Activated T-helper 1 cell treated with anti-CD3 and anti-CD28 coated beads, Interleukin-2, amount 50 U/mL, for 16 hours (primary cell): ENCODE measurements at places on chromosomes 11 and 22.

GRCh38 chr22:27799827-27800249 is 1.7 kb downstream of the MN1 start:
- DNase-seq, result no peak

DNA sequence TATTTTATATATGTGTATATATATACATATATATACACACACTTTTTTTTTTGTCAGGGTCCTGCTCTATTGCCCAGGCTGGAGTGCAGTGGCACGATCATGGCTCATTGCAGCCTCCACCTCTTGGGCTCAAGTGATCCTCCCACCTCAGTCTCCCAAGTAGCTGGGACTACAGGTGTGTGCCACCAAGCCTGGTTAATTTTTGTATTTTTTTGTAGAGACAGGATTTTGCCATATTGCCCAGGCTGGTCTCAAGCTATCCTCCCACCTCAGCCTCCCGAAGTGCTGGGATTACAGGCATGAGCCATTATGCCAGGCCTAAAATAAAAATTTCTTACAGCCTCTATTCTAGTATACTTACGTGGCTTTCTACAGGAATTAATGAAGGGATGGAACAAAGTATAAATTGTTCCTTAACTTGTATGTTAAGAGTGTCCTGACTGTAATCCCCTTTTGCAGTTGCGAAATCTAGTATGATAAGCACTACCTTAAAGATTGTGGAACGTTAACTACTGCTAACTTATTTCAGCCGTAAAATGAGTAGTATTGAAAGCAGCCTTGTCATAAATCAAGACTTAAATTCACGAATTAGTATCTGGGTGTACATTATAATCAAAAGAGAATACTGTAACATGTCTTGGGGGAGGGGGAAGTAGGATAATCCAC is 2.1 kb downstream of the TRAF6 start:
- no peak for DNase-seq

GRCh38 chr11:117083011-117083935 is 15.0 kb downstream of the SIK3 start:
- no peak for DNase-seq

DNA sequence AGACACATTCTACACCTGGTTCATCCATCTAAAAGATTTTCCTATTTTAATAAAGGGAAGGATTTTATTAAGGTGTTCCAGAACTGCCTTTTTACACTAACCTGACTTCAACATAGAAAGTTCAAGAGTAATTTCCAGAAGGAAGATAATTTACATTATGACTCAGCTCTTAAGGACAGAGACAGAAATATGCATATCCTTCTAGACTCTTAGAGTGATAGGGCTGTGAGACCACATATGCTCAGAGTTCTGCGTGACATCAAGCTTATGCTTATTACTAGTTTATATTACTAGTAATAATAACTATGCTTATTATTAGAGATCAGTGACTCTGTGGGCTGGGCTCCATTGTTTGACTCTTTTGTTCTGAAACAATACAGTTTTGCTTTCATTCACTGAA is 4.6 kb downstream of the PDGFD start:
- no peak for DNase-seq

- DNase-seq, result no peak
Measured at GRCh38 chr11:36193290-36193619, 96.0 kb downstream of the COMMD9 start.

- peak; percentile 33 for DNase-seq
Measured at GRCh38 chr22:42299586-42300258, 29.3 kb upstream of the TCF20 start.

DNA sequence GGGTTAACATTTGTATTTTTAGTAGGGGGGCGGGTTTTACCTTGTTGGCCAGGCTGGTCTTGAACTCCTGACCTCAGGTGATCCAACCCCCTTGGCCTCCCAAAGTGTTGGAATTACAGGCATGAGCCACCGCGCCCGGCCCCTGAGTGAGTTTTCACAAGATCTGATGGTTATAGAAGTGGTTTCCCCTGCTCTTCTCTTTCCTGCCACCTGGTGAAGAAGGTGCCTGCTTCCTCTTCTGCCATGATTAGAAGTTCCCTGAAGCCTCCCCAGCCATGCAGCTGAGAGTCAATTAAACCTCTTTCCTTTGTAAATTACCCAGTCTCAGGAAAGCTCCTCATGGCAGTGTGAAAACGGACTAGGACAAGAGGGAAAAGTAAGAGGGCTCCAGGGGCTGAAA is 259.1 kb upstream of the PLET1 start:
- DNase-seq, result no peak

DNA sequence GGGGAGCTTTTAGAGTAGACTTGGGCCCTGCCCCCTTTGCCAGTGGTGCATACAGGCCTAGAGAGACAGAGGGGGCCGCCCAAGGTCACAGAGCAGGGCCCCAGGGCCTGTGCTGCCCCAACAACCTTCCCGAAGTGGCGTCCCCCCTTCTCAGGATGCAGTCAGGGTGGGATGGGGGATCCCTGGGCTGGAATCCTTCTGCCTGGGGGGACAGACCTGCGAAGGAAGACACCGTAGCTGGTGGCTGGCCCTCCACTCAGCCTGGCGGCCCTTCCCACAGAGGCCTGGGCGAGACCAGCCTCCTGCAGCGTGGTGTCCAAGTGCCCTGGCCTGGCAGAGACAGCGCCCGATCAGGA is 14.4 kb upstream of the EHD1 start:
- no peak for DNase-seq

DNA sequence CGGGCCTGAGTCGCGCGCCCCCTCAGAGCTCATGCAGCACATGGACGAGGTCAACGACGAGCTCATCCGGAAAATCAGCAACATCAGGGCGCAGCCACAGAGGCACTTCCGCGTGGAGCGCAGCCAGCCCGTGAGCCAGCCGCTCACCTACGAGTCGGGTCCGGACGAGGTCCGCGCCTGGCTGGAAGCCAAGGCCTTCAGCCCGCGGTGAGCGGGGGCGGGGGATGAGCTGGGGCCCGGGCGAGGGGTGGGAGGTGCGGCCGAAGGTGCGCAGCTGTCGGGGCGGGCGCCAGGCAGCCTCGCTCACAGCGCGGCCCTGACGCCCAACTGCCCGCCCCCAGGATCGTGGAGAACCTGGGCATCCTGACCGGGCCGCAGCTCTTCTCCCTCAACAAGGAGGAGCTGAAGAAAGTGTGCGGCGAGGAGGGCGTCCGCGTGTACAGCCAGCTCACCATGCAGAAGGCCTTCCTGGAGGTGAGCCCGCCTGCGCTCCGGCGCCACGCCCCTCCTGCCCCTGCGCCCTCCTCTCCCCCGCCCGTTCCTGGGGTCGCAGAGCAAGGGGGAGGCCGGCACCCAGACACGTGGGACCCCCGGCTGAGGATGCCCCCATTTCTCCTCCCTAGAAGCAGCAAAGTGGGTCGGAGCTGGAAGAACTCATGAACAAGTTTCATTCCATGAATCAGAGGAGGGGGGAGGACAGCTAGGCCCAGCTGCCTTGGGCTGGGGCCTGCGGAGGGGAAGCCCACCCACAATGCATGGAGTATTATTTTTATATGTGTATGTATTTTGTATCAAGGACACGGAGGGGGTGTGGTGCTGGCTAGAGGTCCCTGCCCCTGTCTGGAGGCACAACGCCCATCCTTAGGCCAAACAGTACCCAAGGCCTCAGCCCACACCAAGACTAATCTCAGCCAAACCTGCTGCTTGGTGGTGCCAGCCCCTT is 20.5 kb downstream of the EPS8L2 start:
- no peak for DNase-seq

GRCh38 chr11:287821-288477 is 977 bp upstream of the PGGHG start:
- no peak for DNase-seq
